Activated CD4-positive, alpha-beta T cell treated with anti-CD3 and anti-CD28 coated beads for 24 hours (primary cell): ENCODE measurements at places on chromosomes 7 and 10.

DNA sequence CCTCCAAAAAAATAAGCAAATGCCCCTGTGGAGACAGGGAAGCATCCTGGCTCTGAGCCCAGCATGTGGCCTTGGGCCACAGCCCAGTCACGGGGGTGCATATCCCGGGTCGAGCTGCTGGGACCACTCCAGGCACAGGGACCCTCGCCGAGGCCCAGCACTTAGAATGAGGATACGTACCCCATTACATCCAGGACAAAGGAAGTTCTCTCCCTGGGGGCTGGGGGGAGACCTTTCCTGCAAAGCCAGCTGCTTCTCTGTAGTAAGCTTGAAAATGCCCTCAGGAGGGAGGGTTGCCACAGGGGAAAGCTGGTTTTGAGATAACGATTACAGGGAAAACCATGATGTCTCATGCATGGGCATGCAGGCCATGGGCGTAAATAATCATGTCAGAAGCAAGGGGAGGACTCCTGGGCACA, 75.5 kb downstream of the HIPK2 start:
- DNase-seq: no peak

- DNase-seq: peak; percentile 15
Observed at GRCh38 chr10:113854761-113855588, 514 bp downstream of the NHLRC2 start.

GRCh38 chr7:51029701-51030191, 247.1 kb upstream of the GRB10 start:
- no peak for DNase-seq

DNA sequence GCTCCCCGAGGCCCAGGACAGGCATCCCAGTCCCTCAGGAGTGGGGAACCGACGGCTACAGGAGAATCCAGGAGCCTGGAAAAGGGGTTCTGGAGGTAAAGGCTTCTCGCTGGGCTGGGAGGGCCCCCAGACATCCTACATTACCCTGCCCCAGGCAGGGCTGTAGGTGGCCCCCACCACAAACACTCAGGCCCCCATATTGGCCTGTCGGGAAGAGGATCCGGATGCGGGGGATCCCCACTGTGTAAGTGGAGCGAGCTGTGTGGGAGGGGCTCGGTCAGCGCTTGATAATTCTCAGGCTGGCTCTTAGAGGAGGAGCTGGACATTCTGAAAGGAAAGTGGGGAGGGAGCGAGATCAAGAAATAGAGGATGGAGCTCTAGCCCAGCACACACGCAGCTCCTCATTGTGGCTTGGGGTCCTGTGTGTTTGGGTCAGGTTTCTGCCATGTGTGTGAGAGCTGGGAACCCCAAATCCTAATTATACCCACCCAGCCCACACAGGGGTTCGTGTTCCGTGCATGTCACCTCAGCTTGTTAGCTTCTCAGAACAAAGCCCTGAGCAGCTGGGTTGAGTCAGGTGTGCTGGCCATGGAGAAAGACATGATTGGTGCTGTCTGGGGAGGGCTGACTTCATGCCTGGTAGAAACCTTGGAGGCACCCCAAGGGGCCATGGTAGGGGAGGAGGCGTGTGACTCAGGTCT, 49.4 kb downstream of the ZNF467 start:
- DNase-seq: no peak

DNA sequence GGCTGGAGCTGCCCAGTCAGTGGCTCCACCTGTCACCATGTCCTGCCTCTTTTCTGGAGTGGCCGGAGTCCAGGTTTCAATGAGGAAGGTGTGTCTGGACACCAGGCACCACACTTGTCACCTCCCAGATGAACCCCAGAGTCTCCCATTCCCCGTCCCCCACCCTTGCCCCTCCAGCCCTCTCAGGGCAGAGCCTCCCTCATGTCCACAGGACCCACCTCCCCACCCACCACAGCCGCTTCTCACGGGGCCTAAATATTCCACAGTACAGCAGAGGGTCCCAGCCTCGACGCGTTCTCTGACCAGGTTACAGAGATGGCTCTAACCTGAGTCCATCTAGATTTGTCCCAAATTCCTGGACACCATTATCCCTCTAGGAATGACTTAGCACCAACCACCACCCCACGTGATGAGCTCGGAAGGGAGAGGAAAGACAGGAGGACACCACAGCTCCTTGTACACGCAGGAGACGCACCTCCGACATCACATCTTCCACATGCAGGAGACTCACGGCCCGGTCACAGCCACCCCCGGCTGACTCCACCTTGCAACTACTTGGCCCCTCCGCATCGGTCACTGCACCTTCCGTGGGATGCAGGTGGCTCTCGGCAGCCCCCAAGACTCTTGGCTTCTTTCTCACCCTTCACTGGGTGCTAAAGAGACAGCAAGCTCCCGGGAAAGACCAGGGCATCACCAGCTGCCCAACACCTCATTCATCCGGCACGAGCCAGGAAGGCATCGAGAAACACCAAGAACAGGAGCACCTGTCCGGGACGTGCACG, 560.2 kb downstream of the DNAJB6 start:
- DNase-seq: no peak

GRCh38 chr10:113897693-113898618, 43.5 kb downstream of the NHLRC2 start:
- DNase-seq: no peak

- no peak for DNase-seq
Observed at GRCh38 chr10:75904499-75905283, 473.3 kb downstream of the LRMDA start.

DNA sequence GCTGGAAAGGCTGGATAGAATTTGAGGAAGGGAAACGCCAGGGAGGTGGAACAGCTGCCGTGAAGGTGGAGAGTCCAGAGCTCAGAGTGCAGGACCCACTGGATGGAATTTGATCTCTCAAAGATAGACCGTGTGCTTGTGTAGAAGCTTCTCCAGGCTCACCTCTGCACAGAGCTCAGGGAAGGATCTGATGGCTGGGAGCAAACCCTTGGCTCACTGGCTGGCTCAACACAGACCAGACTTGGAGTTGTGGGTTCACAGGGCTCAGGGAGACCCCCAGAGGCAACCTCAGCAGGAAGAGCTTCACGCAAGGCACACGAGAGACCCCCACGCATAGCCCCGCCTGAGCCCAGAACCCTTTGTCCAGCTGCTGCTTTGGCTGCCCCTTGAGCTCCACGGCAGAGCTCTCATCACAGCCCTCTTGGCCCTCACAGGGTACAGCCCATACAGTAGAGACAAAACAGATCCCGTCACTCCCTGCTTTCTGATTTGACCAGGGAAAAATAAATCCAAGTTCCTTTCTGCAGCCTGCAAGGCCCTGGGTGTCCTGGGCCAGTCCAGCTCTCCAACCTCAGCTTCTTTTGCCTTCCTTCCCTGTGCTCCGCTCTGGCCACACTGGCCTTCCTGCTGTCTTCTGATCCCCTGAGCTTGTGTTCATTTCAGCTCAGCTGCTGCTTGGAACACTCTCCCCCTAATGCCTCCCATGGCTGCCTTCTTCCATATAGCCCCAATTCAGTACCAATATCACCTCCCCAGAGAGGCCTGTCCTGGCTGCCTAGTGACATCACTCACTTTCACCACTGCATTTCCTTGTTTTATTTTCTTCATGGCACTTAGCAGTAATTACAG, 26.3 kb downstream of the GHRHR start:
- DNase-seq: no peak

DNA sequence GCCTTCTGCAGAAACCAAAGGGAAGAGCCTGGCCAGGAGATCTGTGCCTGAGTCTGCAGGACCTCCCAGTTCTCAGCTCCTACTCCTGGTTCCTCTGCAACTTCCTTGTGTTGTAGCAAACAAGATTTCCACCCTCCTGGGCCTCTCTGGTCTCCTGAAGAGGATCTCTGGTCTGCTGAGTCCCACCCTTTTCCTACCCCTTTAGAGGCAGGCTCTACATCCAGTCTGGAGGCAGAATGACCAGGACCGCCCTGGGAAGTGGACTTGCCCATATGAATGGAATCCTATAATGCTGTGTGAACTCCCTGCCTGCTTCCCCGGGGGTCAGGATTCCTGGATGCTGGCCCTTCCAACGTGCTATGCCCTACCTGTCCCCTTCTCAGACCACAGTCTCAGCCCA, 3.2 kb downstream of the DENND2A start:
- no peak for DNase-seq

DNA sequence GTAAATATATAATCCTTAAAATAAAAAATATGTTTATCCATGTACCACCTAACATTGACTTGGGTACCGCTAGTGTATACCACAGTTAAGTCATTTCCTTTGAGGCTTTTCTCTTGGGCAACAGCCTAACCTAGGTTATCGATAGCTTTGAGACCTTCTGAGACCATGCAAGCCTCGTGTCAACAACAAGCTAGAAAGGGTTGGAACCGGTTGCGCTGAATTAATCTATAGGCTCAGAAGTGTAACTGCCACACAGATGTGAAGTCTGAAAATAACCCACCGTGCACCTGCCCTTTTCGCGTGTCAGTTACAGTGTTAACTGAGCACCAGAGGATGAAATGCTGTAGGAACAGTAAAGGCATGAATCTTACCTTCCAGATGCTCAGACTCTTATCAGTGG, 59.8 kb downstream of the ARID5B start:
- no peak for DNase-seq

DNA sequence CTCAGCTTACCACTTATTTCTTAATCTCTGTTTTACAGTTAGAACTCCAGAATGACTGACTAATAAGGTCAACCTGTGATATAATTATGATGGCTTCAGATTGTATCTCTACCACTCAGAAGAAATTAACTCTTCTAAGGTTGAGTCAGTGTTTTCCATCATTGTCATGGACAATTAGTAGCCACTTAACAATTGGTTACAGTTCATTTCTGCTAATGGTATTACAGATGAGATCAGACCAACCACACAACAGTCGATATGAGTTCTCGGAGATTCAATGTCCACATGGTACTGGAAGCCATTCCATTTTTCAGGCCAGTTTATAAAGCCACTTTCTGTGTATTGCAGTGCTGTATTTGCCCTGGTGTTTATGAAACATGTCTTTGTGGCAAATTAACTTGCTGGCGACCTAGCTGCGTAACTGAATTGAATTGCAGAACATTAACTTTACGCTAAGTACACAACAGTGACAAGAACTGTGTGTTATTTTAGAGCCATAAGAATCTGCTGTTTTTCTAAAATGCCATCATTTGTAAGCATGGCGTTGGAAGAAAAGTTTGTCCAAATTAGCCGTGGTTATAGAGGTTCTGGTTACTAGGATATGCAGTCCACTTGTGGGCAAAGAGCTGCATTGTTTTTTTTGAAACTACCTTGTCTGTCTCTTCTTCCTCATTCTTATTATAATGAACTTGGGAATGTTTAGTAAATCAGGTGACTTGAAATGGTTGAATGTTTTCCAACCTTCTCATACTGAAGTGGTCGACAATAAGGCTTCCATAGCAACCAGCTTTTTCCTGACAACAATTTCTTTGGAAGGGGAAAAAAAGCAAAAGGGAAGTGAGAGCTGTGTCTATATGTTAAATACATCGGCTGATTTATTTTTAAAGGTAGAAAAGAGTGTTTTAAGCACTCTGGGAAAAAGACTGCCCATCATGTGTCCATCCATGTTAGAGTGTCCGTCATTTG, 76.4 kb downstream of the CELF2 start:
- no peak for DNase-seq

DNA sequence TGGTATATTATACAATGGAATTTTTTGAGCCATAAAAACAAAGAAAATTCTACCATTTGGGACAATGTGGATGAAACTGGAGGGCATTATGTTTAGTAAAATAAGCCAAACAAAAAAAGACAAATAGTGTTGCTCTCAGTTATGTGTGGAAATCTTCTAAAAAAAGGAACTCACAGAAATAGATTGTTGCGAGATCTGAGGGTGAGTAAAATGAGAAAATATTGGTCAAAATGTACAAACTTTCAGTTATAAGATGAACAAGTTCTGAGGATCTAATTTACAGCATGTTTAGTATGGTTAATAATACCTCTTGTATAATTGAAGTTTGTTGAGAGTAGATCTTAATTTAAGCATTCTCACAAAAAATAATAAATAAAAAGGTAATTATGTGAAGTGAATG, 291.2 kb downstream of the KIF20B start:
- no peak for DNase-seq

DNA sequence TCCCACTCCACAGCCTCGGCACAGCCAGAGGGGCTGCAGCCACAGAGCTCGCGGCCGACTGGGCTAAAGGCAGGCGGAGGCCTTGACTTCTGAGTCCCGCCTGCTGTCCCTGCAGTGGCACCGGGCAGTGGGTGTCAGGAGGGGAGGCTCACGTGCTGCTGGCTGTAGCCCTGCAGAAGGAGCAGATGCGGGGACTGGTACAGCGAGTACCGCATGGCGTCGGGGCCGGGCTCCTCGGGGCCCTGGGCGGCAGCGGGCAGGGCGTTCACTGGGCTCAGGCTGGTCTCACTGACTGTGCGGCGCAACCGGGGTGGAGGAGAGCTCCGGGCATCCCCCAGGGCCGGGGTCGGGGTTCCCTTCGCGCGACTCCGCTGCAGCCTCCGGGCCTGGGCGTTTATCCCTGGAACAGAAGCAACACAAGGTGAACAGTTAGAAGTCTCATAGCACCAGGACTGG, 25.6 kb downstream of the PAPOLB start:
- no peak for DNase-seq

DNA sequence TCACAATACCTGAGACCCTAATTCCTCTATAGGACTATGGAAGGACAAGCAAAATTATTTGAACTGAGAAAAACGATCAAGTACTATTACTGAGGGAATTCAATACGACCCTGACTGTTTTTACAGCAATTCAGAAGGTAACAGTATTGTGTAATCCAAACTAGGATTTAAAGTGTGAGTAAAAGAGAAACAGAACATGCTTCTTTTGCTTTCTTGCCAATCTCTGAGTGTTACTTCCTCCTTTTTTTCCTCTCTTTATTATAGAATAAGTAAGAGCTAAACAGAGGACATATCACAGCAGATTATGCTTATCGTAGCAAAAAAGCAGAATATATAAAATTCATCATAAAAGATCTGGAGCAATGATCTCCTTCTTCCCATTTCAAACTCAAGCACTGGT, 292.1 kb downstream of the THSD7A start:
- no peak for DNase-seq

DNA sequence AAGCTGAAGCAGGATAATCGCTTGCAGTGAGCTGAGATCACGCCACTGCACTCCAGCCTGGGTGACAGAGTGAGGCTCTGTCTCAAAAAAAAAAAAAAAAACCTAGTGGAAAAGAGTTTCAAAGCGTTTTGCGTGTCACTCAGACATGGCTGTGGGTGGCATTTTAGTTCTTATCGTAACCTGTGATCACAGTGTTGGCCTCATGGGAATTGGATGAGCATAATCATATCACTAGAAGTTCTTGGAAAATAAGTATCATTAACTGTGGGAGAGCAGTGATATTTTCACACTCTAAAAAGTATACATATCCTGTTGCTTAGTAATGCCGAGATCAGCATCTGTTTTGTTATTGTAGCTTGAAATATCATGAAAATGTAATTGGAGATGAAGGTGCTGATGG, 92.6 kb downstream of the CREM start:
- no peak for DNase-seq

GRCh38 chr10:13161857-13162271, 506 bp downstream of the MCM10 start:
- no peak for DNase-seq
